ENCODE measurements at places on chromosomes 2 and 18. TPM values are rescaled to one million over a fixed set of nuclear protein-coding genes. Genes with fewer than 3 reads are reported as not detected.

DNA sequence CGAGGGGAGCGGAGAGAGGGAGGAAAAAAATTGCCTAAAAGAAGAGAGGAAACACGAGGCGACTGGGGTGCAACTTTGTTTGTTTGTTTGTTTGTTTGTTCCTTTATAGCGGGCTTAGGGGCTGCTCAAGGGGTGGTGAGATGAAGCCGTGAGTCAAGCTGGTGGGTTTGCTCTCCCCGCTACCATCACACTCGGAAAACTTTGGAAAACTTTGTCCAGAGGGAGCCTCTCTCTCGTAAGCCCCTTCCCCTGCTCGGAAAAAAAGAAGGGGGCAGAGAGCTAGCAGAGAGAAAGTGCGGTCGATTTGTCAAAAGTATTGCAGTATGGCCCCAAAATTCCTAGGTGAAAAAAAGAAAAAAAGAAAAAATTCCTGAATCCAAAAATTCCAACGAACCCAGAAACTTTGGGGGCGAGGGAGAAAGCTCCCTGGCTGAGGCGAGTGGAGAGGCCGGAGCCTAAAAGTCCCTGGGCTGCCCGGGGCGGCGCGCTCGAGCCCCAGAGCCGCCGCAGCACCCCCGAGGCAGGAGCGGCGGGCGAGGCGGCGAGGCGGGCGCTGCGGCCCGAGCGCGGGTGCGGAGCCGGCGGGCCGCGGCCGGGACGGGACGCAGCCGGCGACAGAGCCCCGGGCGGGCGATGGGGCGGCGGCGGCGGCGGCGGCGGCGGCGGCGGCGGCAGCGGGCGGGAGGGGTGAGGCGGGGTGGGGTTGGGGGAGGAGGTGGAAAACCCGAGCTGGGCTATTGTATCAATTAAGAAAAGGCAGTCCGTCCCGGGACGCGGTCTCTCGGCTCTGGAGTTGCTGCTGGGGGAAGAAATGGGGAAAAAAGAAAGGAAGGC lies 558 bp upstream of the CYP26B1 start:
- no peak for DNase-seq

DNA sequence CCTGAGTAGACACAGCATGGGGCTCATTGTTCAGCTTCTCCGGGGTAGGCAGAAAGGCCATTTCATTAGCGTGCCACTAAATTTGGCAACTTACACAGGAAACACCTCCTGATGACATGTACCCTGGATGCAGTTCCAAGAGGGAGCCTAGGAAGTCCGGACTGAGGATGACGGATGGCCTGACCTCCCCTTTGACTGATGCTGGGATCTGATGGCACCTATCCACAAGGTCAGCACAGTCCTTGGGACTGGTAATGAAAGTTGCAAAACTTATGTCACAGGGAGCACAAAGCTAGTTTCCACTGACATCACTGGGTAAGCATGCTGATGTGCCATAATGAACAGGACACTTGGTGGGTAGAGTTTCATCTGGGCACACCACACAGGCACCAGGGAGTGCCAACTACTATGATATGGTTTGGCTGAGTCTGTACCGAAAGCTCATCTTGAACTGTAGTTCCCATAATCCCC lies 126.7 kb upstream of the ARL4C start:
- DNase-seq = no peak

- no peak for DNase-seq
These were observed 51.8 kb downstream of the COL5A2 start for GRCh38 chr2:189127756-189128155.

- no peak for DNase-seq
These were observed 680.2 kb upstream of the CHAC2 start for GRCh38 chr2:53087262-53087873.

FAM237A gene
- not detected for total RNA-seq

GRCh38 chr18:72171596-72171995 lies 372.5 kb downstream of the CBLN2 start:
- DNase-seq = no peak

DNA sequence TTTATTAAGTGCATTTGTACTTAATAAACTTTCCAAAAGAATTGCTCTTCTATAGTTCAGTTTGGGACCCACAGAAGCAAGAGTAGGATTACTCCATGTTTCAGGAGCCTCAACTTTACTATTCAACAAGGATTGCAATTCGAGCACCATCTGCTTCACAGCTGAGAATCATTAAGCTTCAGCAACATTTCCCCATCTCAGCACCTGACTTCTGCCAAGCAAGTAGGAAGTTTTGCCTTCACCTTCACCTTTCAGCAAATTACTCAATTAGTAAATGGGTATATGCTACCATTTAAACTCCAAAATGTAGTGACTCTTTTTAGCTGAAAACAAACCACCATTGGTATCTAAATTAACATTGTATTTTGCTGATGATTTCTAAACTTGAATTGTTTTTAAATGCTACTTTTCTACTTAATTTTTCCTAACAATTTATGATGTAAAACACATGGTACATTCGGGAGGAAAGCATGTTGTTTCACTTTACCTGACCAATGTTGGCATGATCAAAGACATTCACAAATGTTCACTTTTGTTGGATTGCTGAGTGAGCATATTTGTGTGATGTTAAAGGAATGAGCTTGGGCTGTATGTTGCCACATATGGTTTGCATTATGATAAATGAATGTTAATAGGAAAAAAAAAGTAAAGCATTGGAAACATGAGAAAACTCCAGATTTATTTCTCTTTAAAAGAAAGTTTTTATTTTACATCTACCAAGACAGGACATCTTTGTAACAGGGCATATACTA lies 159.2 kb downstream of the GULP1 start:
- no peak for DNase-seq

ESCO1 gene
- total RNA-seq = 15.4 TPM

SPATA3 gene
- total RNA-seq = not detected

DNA sequence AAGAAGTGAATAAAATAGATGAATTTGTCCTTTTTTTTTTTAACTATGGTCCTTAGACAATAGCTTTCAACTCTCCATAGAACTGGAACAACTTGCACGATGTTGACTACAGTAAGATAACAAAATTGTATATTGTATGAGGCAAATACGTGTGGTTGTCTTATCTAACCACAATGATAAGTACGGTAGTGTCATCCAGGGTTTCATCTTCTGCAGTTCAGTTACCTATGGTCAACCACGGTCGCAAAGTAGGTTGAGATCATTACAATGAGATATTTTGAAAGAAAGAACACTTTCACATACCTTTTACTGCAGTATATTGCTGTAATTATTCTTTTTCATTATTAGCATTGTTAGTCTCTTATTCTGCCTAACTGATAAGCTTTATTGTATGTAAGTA lies 295.2 kb downstream of the PARD3B start:
- no peak for DNase-seq

- no peak for DNase-seq
These were observed 186.8 kb downstream of the LTBP1 start for GRCh38 chr2:33133454-33133952.

DNA sequence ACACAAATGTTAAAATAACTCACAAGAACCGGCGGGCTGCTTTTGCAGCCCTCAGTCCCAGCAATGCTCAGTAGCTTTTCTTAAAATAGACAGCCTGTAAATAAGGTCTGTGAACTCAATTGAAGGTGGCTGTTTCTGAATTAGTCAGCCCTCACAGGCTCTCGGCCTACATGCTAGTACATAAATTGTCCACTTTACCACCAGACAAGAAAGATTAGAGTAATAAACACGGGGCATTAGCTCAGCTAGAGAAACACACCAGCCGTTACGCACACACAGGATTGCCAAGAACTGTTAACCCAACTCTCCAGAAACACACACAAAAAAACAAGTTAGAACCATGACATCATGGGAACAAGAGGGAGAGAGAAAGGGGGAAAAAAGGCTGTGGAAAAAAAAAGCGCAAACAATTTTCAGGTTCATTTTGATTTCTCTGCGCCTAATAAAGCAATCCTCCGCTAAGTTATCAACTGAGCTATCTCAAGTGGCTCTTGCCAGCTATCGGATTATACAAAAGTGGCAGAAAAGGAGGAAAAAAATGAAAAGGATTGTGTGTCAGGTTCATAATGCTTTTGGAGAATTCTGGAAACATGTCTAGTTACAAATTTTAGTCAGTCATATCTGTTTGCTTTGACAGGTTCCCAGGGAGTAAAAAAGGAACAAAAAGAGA lies 89.1 kb downstream of the ZEB2 start:
- no peak for DNase-seq

DNA sequence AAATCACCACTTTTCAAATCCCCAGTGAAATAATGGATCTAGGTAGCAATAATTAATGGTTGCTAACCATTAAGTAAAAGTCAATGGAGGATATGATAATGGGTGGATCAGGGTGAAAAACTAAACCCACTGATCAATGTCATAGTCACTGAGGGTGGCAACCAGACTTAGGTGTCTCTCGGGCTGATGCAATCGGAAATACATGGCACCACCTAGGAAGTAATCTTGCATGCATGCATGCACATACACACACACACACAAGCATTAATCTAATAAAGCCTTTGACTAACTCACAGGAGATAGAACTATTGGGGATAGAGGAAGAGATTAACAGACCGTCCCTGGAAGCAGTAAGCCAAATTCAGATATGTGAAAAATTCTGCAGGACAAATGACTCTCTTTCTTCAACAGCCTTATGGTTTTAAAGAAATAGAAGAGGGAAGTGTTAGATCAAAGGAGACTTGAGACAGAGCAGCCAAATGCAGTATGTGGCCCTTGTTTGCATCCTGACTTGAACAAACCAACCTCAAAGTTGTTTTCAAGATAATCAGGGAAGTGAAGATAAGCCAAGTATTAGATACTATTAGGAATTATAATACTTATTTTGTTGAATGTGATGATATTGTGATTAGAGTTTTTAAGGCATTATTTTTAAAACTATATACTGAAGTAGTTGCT lies 186.0 kb upstream of the RMP24 start:
- DNase-seq = no peak

GRCh38 chr2:136363470-136363869 lies 245.5 kb upstream of the CXCR4 start:
- no peak for DNase-seq

AQP12A gene
- not detected for total RNA-seq

- no peak for DNase-seq
These were observed 83.9 kb upstream of the PKDCC start for GRCh38 chr2:41963661-41964525.

- DNase-seq = no peak
These were observed 808.4 kb downstream of the BCL11A start for GRCh38 chr2:59745085-59745484.

DNA sequence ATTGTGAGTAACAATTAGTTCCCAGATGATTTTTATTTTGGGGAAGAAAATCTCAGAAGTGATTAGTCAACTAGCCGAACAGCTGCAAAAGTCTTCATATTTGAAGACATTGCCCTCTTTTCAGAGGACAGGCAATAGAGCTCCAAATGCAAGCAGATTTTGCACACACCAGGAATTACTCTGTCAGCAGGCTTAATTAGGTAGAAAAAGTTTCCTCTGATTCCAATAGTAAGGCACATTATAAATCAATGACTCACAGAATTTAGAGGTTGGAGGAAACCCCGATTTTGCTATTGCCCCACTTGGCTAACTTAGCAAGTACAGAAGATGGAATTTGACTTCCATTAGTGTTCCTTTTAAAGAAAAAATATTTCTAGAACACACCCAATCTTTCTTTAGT lies 30.7 kb upstream of the SCN1A start:
- no peak for DNase-seq

- DNase-seq = no peak
These were observed 84.5 kb upstream of the GALNT5 start for GRCh38 chr2:157172866-157173578.

STARD6 gene
- total RNA-seq = not detected

GRCh38 chr2:60925994-60926740 lies 44.8 kb downstream of the REL start:
- DNase-seq = no peak

DNA sequence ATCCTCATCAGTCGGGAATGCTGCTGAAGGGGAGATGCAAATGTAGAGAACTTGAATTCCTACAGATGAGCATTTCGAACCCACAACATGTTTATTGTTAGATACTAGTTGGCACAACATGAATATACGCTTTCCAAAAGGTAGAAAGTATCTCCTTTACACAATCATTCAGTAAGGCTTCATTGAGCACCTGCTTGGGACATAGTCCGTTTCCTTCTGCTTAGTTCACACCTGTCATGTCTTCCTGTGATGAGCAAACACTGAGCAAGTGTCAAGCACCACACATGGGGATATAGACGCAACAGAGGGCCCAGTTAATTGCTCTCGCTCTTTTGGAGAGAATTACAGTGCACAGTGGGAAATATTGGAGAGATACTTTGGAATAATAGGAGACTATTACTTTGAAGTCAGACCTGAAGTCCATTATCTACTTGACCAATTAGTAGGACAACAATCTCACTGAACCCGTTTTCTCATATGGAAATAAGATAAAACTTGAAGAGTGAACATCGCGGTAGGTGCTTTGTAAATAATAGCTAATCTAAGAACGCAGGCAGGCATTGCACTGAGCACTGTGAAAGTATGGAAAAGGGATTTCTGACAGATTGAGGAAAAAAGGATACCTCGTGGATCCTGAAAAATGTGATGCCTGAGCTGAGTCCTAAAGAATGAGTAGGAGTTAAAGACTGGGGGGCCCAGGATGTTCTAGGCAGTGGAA lies 1.2 kb downstream of the CPSF3 start:
- DNase-seq = no peak

PDE11A gene
- not detected for total RNA-seq

GRCh38 chr2:63849381-63850203 lies 7.9 kb downstream of the UGP2 start:
- DNase-seq = no peak

DNA sequence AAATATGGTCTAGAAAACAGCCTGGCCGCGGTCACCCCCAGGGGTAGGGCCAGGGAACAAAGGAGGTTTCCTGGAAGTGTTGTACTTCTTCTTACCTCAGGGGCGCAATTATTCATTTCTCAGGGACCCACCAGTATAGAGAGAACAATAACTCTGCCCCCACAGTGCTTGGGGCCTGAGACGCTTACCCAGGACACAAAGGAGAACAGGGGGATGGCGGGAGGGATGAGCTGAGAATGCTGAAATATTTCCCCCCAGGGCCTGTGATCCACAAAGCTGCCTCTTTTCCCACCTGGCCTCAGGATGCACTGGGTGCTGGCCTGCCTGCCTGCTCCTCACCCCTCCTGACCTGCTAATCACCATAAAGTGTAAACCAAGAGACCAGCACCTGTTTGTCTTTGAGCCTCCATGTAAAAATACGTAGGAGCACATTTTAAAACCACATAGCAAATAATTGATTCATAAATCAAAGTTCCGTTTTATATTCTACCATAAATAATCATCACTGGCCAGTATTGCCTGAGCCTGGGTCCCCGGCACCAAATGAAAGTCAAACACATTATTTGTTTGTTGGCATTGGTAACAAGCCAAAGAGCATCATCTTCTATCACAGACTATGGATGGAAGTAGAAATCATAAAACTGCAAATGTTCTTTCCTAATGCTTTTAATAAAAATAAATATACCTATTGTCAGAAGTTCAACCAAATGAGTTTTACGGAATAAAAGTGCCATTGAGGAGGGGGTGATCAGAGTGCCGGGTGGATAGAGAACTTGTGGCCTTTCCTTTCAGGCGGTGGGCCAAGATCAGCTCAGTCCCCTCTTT lies 67.3 kb upstream of the RMDN2 start:
- DNase-seq = no peak

GRCh38 chr2:117536139-117536538 lies 278.4 kb upstream of the DDX18 start:
- no peak for DNase-seq

- no peak for DNase-seq
These were observed 172.7 kb upstream of the NOL4 start for GRCh38 chr18:34397286-34397896.

All from upper lobe of right lung (tissue), 1 donor.